ENCODE measurements at places on chromosomes 11 and 22. TPM values are rescaled to one million over a fixed set of nuclear protein-coding genes. Genes with fewer than 3 reads are reported as not detected.

- DNase-seq: no peak
These were observed 655.7 kb downstream of the METTL15 start for GRCh38 chr11:28763876-28764275.

- no peak for DNase-seq
These were observed 75.0 kb downstream of the ZC3H12C start for GRCh38 chr11:110168033-110168803.

GRCh38 chr22:42116848-42117424 is 13.7 kb downstream of the CYP2D6 start:
- no peak for DNase-seq

GRCh38 chr11:118240999-118241763 is 11.0 kb downstream of the MPZL3 start:
- DNase-seq: peak; percentile 46

DNA sequence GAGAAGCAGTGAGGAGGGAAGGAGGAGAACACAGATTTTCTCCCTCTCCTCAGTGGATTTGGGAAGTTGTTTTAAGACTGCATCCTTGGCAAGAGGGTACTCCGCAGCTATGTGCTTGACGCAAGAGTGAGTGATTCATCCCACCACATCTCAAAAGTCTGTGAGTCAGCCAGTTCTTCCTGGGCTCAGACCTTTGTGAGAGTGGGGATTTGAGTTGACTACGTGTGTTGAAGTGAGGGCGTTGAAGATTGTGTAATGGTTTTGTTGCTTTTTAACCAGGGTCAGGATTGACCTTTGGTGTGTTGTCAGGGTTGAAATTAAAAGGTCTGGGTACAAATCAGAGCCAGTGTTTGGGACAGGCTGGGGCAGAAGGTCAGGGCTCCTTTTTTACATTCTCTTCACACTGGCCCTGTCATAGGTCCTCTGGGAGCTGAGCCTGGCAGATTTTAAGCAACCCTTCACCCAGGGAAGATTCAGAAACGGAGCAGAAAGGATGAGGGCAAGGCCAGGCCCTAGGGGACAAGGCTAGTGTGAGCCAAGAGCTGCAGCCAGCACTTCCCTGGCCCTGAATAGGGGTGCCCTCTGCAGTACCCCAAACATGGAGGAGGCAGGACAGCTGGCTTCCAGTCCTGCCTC is 4.2 kb upstream of the C11orf86 start:
- peak; percentile 22 for DNase-seq

GRCh38 chr11:68974421-68975194 is 6.2 kb downstream of the MRGPRD start:
- no peak for DNase-seq

DNA sequence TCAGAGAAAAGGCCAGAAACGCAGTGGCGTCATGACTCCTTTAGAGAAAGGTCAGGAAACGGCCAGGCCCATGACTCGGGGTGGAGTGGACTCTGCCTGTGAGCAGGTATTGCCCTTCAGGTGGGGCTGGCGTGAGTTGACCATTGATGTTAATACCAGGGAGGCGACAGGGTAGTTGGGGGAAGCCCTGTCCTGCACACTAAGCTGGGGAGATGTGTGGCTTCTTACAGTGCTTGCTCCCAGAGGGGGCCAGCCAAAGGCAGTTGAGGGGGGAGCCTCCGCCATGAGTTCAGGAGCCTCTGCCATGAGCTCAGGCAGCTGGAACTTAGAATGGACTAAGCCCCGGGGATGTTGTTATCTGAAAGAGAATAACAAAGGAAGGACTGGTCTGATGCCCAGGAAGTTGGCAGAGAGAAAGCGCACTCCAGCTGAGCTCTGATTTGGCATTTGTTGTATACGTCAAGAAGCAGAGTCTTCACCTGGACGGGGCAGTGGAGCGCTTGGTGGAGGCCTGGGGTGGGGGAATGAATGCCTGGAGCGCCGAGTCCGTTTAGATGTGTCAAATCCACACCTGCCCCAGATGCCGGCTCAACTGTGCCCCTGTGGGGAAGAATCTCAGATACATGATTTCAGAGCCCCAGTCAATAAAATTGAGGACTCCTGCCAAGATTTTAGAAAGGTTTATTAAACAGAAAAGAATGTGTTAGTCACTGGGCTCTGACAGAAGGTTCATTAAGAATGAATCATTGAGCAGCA is 222.5 kb downstream of the TBC1D22A start:
- DNase-seq: no peak

DNA sequence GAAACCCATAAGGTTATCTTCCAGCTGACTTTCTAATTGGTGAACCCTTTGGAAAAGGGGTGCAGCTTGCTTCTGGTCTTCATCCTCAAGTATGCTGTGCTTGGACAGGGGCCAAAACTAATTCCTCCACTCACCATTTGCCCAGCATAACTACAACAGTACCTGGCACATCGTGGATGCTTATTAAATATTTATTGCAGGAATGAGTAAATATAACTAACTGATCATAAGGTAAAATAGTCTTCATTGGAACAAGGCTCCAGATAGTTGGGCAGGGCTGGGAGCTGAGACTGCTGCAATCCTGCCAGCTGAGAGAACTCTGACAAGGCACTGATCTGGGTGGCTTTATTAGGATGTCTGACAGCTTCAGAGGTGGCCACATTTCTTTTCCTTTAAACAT is 2.4 kb upstream of the SIDT2 start:
- no peak for DNase-seq

DNA sequence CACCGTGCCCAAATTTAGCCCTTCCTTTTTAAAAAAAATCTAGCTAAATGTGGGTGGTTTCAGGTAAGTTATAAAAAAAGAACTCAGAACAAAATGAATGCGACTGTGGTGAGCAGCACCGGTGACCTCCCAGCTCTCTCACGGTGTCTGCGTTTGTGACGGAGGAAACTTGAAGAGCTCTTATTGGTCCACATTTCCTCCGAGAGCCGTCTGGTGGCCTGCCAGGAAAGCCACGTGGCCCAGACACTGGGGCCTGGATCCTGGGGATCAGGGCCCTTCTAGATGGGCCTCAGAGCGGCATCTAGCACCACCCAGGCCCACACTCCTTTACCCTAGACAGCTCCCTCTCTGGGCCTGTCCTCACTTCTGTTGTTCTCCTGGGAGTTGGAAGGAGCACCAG is 39.5 kb downstream of the B3GAT1 start:
- peak; percentile 9 for DNase-seq

GRCh38 chr11:27281740-27282590 is 81.0 kb downstream of the CCDC34 start:
- peak; percentile 79 for DNase-seq

- no peak for DNase-seq
These were observed 21.4 kb downstream of the PANX1 start for GRCh38 chr11:94150056-94150455.

- DNase-seq: peak; percentile 50
These were observed 109.5 kb downstream of the CCDC81 start for GRCh38 chr11:86483940-86484794.

DNA sequence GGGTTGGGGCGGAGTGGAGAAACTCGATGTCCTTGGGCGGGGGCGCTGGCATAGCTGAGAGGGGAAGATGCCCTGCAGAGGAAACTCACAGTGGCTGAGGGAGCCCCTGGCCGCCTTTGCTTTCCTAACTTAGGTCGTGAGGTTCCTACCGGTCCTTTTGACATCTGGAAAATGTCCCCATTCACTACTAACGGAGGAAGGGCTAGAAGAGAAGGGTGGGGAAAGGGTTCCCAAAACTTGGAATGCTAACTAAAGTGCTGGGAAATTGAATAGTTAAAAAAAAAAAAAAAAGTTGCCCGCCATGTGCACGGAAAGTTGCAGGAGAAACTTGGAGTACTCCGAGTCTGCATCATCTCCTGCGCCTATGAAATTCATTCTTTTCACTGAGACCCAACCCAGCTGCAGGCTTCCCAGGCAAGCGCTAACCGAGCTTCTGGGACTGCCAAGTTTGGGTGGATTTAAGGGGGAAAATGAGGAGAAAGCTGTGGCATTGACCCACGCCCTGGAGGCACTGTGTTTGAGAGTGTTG is 796 bp downstream of the TIMP3 start:
- DNase-seq: no peak

- DNase-seq: no peak
These were observed 2.4 kb downstream of the C1QTNF4 start for GRCh38 chr11:47591764-47592163.

DNA sequence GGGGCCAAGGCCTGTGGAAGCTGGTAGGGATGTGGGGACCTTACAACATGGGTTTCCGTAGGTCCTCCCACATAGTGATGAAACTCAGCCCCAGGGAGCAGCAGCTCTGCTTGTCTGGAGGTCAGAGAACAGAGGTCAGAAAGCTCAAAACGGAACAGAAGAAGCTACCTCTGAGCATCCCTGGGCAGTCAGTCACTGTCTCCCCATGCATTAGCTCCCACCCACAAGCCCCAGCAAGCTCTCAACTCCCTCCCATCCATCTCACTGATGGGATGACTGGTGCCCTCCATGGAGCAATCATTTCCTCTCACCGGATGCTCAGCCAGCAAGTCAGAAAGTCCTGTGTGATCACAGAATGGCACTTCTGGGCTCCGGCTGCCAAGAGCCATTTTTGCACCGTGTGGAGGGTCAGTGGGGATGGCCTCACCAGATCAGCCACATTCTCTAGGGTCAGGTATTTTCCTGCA is 1.9 kb downstream of the TPP1 start:
- no peak for DNase-seq

Gene NCF4
- polyA plus RNA-seq: 3.4 TPM

Gene TENM4
- polyA plus RNA-seq: 0.71 TPM

Gene SLC29A2
- polyA plus RNA-seq: 29.7 TPM

Gene PHOX2A
- not detected for polyA plus RNA-seq

Gene GRIA4
- polyA plus RNA-seq: not detected

Gene SEC14L2
- 11.2 TPM for polyA plus RNA-seq

Gene APOBEC3B
- polyA plus RNA-seq: 1.0 TPM

Gene MAML2
- polyA plus RNA-seq: 1.8 TPM

Gene SHISAL1
- polyA plus RNA-seq: 0.65 TPM

Measured in heart left ventricle (tissue), 16 donors.